AG08395 (cell line): ENCODE measurements at places on chromosomes 7 and 10.
A peak's percentile ranks its signal among the peaks of the same experiment; 100 is the strongest.

- no peak for DNase-seq
These were observed 577.3 kb upstream of the GALNT17 start for GRCh38 chr7:70554646-70555045.

- no peak for DNase-seq
These were observed 7.3 kb upstream of the PNLIPRP2 start for GRCh38 chr10:116613471-116613870.

- DNase-seq = no peak
These were observed 44.6 kb upstream of the TES start for GRCh38 chr7:116165717-116166116.

DNA sequence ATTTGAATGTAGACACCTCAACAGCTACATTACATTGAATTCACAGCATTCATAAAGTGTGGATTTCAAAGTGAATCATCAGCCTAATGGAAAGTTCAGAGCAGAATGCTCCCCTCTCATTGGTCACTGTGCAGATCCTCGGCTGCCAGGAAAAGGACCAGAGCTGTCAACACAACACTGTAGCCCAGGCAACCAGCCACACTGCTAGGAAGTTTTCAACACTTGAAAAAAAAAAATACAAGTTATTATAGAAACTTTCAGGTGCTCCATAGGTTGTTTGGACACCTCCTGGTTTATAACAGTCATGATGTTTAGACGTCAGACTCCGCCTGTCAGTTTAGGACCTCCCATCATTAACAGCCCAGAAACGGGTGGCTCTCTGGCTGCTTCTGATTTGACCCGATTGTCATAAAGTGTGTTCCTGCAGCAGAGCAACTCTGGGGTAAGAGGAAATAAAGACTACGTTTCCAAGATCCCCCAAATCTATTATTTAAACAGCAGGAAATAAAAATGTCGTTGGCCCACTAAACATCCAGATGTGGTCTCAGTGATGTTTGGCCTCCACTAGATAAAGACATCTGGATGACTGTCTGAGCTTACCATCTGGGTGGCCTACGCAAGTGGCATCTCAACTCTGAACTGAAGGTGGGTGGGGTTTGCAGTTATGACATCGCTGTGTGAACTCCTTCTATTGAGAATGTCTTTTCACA lies 117.4 kb downstream of the CABCOCO1 start:
- peak; percentile 87 for DNase-seq

DNA sequence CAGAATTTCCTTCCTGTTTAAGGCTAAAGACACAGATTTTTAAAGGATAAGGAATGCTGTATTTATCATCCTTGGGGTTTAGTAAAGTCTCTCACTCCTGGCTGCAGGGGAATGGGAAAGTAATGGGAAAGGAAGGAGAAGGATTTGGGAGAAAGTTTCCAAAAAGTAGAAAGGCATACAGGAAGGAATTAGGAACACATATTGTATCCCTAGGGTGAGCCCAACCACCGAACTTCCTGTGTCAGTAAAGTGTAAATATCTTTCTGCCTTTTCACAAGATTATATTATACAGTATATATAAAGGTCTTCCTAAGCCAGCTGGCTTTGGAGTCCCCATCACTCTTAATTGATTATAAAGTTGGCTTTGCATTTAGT lies 12.0 kb upstream of the UBE2D1 start:
- DNase-seq = no peak

DNA sequence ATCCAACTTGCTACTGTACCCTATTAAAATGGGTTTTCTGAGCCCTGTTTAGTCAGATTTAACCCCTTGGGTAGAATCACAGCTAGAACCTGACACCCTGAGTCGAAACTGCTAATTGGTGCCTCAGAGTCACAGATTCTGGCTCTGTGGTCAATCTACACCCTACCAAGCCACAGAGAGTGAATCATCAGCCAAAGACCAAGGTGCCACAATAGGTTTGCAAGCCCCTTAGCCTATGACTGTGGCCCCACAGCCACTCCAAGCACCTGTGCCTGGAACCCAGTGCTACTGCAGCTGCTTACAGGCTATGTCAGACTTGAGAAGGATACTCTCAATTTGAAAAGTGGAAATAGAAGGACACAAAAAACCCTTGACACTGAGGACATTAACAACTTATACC lies 202.8 kb upstream of the KCND2 start:
- DNase-seq = no peak

- no peak for DNase-seq
These were observed 51.4 kb upstream of the DNAJC1 start for GRCh38 chr10:22054961-22055360.

DNA sequence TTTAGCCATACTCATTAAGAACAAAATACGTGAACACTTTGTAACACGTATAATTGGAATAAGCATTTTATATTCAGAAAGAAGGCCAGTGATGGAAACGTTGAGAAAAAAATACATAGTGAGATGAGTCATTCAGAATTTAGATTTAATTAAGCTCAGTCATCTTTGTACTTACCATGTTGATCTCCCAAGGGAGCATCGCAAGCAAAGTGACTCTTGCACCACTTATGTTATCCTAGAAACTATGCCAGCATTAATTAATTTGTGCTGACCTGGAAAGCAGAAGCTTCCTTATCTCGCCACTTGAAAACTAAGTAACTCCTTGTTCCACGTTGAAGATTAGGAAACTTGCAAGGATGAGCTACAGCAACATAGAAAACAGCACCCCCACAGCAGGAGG lies 9.7 kb upstream of the MPP7 start:
- no peak for DNase-seq

DNA sequence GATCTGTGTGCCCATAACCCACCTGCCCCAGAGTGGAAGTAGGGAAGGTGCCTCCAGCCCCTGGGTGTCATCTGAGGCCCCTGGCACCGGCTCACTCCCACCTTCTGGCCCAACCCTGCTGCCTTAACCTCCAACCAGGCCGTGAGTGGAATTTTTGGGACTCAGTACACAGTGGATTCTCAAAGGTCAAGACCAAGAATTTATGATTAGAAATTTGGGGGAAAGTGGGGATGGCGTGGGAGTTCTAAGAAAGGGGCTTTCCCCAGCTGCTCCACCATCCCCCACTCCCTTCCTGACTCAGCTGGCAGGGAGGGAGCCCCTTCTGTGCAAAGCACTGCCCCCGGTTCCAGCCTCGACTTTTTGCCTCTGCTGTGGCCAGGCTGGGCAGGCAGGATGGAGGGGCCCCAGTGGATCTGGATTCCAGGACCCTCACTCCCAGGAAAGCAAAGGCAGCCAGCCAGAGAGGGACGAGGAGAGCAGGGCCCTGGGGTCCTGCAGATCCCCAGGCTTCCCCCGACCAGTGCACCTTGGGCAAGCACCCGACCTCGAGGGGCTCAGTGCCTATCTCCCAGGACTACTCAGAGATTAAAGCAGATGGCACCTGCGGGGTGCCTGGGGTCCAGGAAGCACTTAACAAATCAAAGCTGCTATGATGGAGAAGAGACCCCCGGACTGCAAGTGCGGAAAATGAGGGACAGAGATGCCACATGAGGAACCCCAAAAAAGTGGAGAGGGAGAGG lies 12.8 kb downstream of the SPOCK2 start:
- DNase-seq = no peak

- DNase-seq = peak; percentile 37
These were observed 12.0 kb upstream of the GSAP start for GRCh38 chr7:77427996-77428603.

GRCh38 chr7:116122972-116123595 lies 87.3 kb upstream of the TES start:
- peak; percentile 54 for DNase-seq

GRCh38 chr7:151431768-151432311 lies 8.1 kb downstream of the CRYGN start:
- DNase-seq = no peak

DNA sequence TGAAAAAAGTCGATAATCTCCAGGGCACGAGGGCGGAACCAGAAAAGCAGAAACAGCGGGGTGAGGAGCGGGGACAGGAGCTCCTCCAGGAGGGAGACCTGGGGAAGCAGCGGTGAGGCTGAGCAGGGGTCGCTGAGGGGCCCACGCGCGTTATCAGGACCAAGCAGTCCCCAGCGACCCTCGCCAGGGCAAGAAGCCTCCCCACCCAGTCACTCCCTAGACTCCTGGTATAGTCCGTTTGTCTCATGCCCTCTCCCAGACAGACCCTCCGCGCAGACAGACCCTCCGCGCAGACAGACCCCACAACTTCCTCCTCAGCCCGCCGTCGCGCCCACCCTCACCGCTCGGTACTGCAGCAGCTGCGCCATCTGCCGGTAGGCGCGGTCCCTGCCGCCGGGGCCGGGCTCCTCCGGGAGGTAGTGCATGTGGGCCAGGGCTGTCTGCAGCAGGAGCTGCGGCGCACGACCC lies 6.3 kb downstream of the ATG9B start:
- DNase-seq = peak; percentile 57

DNA sequence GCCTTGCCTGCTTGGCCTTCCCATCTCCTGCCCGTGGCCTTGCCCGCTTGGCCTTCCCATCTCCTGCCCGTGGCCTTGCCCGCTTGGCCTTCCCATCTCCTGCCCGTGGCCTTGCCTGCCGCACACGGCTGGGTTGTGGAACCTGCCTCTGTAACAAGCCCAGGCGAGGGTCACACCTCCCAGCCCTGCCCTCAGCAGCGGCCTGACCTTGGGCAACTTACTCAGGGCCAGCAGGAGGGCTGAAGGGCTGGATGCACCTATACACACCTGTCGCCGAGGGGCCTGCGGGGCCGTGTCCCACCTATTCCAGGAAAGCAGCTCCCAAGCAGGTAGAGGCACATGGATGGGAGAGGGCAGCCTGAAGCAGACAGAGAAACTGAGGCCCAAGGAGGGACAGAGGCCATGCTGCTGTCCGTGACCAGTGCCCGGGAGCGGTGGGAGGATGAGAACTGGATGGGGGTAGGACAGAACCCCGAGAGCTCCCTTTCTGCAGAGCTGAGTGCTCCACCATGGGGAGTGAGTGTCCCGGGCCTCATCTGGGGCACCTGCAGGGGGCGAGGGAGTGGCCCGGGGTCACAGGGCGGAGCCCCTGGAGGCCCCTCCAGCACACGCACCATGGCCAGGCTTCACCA lies 277.6 kb downstream of the ELFN1 start:
- DNase-seq = no peak

DNA sequence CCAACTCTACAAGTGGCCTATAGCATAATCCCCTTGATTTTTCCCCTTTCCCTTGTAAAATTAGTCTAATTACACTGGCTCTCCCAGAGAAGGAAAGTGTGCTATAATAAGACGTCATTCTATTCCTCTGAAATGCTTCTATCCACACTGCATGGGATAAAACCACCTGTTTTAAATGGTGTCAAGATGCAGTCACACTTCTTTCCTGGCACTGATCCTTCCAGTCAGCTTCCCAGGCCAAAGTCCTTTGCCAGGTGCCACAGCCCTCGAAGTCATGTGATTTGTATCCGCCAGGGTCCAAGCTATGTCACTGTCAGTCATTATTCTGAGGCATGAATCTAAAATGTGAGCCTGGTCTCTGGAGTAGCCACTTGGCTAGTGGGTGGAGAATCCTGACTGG lies 169.0 kb upstream of the KIAA1217 start:
- DNase-seq = no peak

GRCh38 chr7:12865593-12865992 lies 178.2 kb downstream of the ARL4A start:
- DNase-seq = no peak

DNA sequence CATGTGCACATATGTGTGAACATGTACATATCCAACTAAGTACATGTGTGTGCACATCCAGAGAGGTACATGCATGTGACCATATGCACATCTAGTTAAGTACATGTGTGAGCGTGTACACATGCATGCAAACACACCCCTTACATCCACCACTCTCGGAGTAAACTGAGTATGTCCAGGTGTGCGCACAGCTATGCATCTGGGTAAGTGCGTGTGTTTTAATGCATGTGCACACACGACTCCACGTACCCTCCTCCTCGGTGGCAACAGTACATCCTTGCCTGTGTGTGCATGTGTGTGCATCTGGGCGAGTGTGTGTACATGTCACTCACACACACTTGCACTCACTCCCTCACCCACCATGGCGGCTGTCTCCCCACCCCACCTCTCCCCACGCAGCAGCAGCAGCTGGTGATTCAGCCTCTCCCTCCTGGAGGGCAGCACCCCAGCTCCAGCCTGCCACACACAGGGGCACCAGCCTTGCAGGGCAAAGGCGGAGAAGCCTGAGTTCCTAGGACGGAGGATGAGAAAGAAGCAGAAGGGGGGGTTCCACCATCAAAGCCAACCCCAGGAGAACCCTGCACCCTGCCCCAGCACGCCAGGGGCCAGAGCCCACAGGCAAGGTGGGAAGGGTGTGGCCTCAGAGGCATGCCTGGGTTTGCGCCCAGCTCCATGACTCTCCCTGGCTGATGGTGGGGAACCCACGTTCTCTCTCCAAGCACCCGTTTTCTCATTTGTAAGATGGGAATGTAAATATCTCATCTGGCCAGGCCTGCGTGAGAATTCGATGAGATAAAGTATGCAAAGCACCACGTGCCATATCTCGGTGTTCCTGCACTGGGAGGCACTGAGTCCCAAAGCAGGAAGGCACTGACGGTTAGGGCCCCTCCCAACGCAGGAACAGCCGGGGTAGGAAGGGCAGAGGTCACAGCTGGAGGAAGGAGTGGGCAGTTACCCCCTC lies 27.7 kb upstream of the DNAAF5 start:
- DNase-seq = no peak
